Activated T-cell treated with anti-CD3 and anti-CD28 coated beads, Interleukin-2, amount 50 U/mL, for 24 hours (primary cell): ENCODE measurements at places on chromosomes 4 and X.

DNA sequence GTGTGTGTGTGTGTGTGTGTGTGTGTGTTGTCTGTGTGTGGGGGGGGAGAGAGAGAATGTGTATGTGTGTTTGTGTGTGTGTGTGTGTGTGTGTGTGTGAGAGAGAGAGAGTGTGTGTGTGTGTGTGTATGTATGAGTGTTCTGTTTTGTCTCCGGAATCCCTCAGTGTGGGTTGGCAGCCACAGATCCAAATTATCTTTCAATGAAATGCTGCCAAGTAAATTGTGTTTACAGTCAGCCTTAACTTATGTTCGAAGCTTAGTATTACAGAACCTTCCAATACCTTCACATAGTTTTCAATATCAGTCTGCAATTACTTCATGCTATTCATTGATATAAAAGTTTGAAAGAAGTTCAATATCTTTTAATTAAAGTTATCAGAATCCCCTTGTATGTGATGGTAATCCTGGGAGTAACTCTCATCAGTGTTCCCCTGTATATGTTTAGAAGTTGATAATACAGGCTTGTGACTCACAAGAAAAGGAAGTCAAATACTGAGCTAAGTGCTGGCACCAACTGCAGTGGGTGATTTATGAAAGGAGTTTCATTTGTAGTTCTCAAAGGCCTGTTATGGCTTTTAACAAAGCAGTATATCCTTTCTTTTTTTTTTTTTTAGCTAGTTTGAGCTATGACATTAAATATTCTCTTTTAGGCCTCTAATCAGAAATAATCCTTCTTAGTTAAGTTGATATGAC, 51.6 kb upstream of the HTR2C start:
- no peak for DNase-seq

- no peak for DNase-seq
Measured at GRCh38 chr4:10664408-10664807, 20.2 kb downstream of the CLNK start.

DNA sequence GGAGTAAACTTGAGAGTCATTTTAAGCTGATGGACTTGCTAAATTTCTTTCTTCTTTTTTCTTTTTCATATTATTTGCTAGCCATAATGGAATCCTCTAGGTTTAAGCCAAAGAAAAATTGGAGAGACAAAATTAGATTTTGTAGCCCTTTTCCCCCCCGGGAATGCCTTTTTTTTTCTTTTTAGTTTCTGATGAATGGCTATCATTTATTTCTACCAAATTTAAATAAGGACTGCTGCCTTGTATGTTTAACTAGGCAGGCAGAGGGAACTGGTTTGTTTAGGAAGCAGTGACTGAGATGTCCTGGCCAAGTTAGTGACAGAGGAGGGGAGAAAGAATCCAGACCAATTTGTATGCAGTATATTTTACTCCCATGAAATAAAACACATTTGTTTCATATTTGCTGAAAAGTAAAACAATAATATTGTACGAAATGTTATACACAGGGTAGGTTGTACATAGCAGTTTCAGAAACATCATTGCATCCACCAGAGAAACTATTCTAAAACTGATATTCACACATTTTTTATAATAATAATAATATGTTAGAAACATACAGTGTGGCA, 5.7 kb downstream of the PITX2 start:
- DNase-seq, result no peak

- DNase-seq, result no peak
Measured at GRCh38 chr4:76562161-76562560, 127.1 kb downstream of the SHROOM3 start.
